ENCODE measurements at places on chromosomes 5 and 9.

DNA sequence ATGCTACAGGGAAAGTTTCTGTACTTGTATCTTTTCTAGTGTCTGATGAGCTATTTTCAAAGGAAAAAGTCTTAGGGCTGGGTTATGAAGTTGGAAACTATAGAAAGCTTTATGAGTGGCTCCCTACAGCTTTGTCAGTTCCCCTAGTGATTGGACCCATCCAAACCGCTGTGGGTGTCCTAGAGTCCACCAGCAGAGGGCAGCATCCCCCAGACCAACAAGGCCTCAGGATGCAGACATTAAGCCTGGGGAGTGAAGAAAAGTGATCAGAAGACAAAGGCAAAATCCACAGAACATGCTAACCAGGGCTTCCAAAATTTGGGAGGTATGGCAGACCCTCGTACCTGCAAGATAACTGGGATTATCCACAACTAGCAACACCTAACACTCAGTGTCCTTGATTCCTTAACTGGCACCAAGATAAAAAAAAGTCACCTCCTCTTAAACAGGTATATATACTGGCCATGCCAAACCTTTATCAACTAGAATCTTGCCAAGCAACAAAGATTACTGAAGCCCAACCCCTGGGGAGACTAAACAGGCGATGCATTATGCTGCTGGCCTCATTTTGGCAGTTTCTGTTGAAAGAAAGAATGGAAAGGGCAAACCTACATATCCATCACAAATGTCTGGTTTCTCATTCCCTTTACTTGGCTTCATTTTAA lies 110.4 kb upstream of the NR5A1 start:
- DNase-seq = peak; percentile 84

DNA sequence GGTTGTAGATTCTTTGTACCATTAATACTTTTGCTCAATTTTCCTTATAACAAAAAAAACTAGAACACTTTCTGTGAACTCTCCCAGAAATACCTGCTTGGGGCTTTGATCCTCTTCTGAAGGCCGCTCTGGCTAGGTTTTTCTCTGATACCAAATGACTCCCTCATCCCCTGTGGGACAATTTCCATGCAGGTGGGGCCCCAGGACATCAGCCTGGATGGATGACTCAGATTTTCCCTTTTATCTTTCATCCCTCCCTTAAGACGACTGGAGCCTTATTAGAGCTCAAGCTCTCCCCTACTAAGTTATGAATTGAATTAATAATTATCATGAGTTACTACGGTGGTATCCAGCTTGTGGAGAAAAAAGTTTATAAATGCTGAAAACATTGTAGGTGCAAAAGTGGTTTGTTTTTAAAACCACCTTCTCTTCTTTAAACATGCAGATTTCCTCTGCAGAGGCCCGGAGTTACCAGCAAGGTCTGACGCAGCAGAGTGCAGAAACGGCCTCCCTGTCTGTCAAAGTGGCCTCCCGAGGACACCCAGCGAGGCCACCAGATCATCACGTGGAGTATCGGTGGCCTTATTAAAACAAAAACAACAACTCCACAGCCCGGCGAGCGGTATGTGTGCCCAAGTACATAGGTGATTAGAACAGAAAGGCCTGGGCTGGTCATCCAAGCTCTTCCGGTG lies 50.8 kb upstream of the IRX4 start:
- DNase-seq = no peak

- DNase-seq = no peak
Measured at GRCh38 chr5:765948-766631, 18.4 kb downstream of the ZDHHC11B start.

DNA sequence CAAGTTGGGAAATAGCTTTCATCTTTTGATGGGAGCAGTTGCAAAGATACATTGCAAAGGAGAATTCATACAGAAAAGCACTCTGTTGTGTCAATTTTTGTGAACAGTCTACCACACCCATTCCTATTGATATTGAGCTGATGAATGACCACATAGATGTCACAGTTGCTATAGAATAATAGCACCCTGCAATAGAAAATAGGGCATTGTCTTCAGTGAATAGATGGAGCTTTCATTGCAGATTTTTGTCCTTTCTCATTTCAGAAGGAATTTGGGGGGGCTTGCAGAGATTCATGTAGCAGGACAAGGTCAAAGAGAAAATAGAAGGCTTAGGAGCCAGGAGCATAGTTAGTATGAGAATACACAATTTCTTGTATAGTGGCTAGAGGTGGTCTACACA lies 237.9 kb downstream of the TMEM38B start:
- DNase-seq = no peak

- no peak for DNase-seq
Measured at GRCh38 chr5:41817625-41818301, 52.5 kb downstream of the OXCT1 start.

Measured in activated naive CD4-positive, alpha-beta T cell treated with anti-CD3 and anti-CD28 coated beads, Interleukin-2, amount 10 ng/mL, durations not matched to agents 7 days and 5 days (primary cell).